ENCODE measurements at places on chromosomes 12 and 14. TPM values are rescaled to one million over a fixed set of nuclear protein-coding genes. Genes with fewer than 3 reads are reported as not detected.

DNA sequence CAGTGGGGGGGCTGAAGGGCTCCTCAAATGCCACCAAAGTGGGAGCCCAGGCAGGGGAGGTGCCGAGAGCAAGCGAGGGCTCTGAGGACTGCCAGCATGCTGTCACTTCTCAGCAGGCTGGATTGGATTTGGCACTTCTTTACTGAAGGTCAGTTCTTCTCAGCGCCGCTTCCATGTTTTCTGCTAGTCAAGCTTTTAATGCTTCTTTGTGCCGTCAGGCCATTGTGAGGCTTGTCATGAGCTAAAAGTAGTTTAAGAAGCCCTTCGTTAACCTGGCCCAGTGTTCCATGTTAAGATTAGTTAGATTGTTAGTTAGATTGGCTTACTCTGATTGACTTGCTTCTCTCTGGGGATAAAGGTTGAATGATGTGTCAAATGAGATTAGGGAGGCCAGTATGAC, 13.4 kb downstream of the GABARAPL1 start:
- no peaks in the 10 kb centered on the region for H3K4me1 ChIP-seq
- no peak overlapping the region for H3K4me3 ChIP-seq
- no peak overlapping the region for H3K27ac ChIP-seq

GRCh38 chr12:84270470-84271140, 642.0 kb downstream of the SLC6A15 start:
- no peak overlapping the region for H3K27ac ChIP-seq
- no peaks in the 10 kb centered on the region for H3K4me1 ChIP-seq
- no peak for DNase-seq

MANSC4 gene
- total RNA-seq, result not detected

SERPINA3 gene
- not detected for total RNA-seq

JPH4 gene
- not detected for total RNA-seq
